ENCODE measurements at places on chromosomes 1 and 21. TPM values are rescaled to one million over a fixed set of nuclear protein-coding genes. Genes with fewer than 3 reads are reported as not detected.

The INAVA gene
- total RNA-seq: not detected

GRCh38 chr1:25856856-25857255 is 2.4 kb downstream of the AUNIP start:
- H3K27ac ChIP-seq: no peak overlapping the region
- H3K4me3 ChIP-seq: no peak overlapping the region
- H3K4me1 ChIP-seq: peaks cover 7% of the 10 kb centered on the region
- H3K27me3 ChIP-seq: no peaks in the 10 kb centered on the region
- H3K36me3 ChIP-seq: no peaks in the 10 kb centered on the region

DNA sequence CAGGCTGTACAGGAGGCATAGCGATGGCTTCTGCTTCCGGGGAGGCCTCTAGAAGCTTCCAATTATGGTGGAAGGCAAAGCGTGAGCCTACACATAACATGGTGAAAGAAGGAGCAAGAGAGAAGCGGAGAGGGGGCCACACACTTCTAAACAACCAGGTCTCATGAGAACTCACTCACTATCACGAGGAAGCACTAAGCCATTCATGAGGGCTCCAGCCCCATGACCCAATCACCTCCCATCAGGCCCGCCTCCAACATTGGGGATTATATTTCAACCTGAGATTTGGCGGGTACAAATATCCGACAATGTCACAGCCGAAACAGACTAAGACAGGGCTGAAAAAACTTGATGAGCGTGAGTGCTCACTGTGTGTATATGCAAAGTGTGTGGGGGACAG is 89.3 kb upstream of the CNIH3 start:
- DNase-seq: no peak
- no peaks in the 10 kb centered on the region for H3K27me3 ChIP-seq
- H3K27ac ChIP-seq: no peak overlapping the region
- H3K36me3 ChIP-seq: no peaks in the 10 kb centered on the region

The WNT9A gene
- total RNA-seq: 24.1 TPM

DNA sequence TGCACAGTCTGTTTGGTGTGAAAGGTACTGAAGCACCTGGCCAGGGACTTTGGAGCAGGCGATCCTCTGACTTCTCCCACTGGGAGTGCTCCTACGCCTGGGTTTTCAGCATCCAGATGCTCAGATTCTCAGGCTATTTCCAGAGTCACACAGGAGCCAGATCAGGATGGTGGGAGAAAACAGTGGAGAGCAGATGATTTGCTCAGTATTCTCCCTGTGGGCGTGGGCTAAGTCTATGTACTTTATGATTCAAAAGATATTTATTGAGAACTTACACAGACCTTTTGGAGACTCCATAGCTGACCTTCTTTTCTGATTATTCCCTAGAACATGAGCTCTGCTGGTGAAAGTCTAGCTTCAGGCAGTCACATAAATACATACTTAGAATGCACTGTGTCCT is 134.6 kb downstream of the TENT5C start:
- H3K4me3 ChIP-seq: no peak overlapping the region
- no peaks in the 10 kb centered on the region for H3K27me3 ChIP-seq
- DNase-seq: no peak
- H3K27ac ChIP-seq: no peak overlapping the region
